NCI-H1694 treated with DMSO at 0.1 percent for 48 hours (cell line): ENCODE measurements at places on chromosomes 2 and 18.

GRCh38 chr2:68719912-68720311 lies 14.7 kb upstream of the ARHGAP25 start:
- DNase-seq, result no peak

- no peak for DNase-seq
Observed at GRCh38 chr2:219870041-219870440, 242.6 kb downstream of the SLC4A3 start.

DNA sequence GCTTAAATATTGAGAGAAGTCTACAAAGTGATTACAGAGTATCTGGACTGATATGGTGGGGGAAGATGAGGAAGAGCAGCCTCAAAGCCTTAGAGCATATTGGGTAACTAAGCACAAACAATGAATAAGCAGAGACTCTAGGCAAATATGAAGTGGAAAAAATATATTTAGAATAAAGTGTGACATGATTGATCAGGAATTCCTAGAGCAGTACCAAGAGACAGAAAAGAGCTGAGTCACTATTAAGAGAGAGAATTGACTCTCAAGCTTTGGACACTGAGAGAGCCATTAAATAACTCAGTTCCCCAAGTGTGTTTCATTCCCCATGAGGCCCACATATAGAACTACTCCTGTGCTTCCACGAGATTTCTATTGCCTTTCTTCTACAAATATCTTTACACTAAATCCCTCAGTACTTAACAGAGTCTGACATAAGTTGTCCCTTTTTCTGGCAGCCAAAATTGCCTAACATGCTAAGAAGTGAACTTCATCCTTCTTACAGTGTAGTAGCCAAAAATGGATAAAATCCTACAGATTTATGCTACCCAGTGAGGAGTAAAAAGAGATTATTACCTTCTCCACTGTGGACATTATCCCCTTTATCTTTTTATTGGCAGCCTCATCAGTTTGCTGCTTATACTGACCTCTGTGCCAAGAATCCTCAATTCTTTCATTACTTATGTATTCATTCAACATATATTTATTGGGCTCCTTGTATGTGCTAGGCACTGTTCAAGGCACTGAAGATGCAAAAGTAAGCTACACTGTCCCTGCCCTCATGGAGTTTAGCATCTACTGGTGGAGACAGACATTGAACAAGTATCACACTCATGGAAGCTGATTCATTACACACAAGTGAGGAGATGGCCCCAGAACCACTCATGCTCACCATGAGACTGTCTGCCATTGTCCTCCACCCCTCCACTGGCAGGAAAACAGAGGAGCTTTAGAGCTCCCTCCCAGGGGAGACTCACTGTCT lies 45.4 kb downstream of the SLC40A1 start:
- DNase-seq, result no peak

- DNase-seq, result no peak
Observed at GRCh38 chr2:62478093-62478580, 27.9 kb downstream of the TMEM17 start.

GRCh38 chr2:173571887-173572680 lies 217.4 kb downstream of the CDCA7 start:
- peak; percentile 48 for DNase-seq

DNA sequence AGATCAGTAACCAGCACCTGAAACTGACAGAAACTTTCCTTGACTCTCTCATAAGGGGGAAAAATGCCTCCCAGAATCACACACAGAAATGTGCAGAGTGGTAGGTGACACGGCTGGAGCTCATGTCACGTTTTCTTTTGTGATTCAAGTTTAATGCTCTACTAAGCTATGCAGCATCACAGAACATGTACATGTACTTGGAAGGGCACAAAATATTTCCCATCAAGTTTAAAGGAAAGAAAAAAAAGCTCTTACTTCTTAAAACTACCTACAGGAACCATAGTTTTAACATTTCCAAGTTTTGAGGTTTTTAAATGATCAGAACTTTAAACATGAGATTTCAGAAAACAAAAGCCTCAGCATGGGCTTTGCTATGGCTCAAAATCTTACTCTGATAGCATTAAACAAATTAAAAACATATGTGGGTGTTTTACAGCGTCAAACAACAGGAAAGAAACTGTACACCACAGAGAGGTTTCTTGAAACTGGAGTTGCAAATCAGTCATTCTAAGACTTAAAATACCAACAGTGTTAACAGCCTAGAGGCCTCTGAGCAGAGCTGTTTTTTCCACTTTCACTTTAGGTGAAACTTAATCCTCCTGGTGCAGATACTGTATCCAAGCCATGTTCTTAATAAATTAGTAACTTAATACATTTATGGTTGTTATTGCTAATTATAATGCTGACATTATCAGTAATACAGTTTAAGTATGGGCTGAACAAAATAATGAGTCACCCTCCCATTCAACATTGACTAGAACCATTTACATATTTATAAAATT lies 30.1 kb downstream of the MBP start:
- DNase-seq, result no peak

DNA sequence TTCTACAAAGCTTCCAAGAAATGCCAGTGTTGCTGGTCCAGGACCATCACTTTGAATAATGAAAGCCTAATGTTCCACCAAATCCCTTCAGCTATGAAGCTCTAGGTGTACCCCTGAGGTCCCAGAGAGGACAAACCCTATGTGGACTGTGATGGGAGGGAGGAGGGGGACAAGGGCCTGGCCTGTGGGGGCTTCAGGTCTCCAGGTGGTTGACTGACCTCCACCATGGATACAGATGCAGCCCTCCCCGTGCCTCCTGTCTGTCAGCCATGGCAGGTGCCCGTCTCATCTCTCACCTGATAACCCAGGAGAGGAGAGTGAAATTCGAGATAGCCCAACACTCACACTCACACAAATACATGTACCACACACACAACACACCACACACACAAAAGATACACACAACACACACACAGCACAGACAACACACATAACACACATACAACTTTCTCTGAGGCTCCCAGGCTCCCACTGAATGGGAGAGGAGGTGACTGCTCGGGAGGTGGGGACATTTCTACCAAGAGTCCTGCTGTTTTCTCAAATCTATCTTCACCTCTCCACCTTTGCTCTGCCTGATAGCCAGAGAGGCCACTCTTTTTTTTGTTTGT lies 12.8 kb upstream of the RHOB start:
- DNase-seq, result no peak

- DNase-seq, result peak; percentile 9
Observed at GRCh38 chr2:151757861-151758260, 23.6 kb upstream of the NEB start.

DNA sequence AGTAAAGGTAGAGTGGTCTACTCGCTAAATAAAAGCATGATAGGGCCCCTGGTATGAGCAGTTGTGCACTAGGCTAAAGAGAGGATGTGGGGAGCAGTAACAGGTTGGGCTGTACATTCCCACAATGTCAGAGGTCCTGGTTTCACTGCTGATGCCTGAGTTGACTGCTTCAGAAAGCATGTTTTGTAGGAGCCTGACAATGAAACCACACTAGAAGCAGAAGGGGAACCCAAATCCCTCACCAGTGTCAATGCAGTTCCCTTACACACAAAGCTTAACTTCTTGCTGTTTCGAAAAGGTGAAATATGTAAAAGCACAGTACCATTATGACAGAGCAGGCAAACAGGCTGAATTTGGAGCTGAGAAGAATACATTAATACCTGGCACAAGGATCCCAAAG lies 291.7 kb upstream of the KYNU start:
- no peak for DNase-seq

DNA sequence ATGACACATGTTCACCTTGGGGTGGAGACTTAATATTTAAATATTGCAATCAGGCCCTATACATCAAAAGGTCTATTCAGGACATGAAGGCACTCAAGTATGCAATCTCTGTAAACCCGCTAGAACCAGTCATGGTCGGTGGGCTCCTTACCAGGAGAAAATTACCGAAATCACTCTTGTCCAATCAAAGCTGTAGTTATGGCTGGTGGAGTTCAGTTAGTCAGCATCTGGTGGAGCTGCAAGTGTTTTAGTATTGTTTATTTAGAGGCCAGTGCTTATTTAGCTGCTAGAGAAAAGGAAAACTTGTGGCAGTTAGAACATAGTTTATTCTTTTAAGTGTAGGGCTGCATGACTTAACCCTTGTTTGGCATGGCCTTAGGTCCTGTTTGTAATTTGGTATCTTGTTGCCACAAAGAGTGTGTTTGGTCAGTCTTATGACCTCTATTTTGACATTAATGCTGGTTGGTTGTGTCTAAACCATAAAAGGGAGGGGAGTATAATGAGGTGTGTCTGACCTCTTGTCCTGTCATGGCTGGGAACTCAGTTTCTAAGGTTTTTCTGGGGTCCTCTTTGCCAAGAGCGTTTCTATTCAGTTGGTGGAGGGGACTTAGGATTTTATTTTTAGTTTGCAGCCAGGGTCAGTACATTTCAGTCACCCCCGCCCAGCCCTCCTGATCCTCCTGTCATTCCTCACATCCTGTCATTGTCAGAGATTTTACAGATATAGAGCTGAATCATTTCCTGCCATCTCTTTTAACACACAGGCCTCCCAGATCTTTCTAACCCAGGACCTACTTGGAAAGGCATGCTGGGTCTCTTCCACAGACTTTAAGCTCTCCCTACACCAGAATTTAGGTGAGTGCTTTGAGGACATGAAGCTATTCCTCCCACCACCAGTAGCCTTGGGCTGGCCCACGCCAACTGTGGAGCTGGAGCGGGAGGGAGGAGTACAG lies 108.1 kb downstream of the XRCC5 start:
- no peak for DNase-seq

DNA sequence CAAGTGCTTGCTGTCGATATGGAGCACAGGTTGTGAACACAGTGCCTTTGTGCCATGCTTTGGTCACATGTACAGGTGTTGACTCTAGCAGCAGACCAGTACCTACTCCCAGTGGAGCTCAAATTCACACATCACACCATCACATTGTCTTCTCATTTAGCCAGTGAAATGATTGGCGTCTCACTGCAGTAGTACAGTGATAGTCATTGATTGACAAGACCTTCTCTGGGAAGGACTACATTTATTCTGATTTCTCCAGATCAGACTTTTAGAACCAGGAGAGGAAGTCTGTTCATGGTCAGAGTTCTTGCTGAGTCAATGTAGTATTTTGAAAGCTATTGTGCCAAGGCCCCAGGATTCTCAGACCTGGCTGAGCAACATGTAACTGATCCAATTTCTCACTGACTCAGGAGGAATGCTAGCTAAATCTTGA lies 75.2 kb downstream of the FMNL2 start:
- no peak for DNase-seq
